Fibroblast of skin of left quadriceps (primary cell): ENCODE measurements at places on chromosomes 5 and 9.

DNA sequence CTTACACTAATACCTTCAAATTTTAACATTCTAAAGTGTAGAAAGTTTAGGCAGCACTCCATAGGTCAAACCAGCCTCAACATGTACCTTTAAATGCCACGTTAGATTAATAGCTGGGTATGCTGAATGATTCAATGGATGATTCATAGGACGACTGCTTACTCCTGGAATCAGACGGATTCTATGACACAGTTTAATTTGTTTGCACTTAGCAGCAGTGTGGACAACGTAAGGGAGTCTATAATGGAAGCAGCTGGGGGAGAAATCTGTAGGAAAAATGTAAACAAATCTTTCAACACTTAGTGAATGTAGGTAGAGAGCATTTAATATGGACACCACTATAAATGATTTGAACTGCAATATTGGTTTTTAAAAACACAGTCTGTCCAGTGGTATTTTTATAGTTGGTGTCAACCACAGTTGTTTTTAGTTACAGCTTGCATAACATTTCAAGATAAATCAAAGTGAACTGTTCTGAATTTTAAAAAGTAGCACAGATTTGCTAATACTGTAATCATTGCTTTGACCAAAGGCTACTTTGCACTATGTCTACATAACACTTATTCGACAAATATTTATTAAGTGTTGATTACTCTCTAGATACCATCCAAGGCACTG is 701.5 kb upstream of the MEF2C start:
- DNase-seq = peak; percentile 92

GRCh38 chr5:150164211-150164980 is 2.2 kb upstream of the CDX1 start:
- no peak for DNase-seq

- DNase-seq = no peak
Observed at GRCh38 chr5:159560088-159560487, 229.8 kb upstream of the IL12B start.

DNA sequence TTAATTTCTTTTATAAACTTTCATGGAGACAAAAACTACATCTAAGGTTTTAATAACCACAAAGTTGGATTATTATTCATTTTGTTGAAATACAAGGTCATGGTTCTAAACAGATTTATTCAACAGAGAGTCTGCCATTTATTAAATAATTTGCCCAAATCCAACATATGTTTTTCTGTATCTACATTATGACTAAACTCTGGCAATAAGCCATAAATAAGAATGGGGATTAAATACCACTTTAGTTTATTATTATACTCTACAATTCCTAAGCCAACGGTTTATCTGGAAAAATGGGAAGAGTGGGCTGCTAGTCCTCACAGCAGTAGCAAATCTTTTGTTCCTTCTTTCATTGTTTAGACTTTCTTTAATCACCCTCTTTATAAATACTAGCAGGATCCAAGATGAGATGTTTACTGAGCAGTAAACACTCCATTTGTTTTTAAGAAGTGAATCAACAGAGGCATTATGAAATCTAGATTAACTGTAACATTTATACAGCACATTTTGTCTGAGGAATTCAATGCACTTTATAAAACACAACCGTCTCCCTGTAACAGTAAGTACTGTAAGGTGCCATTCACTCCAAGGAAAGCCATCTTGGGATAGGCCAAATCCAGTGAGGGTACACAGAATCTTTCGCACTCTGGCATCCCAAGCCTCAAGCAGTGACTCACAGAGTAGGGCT is 89.7 kb downstream of the DROSHA start:
- no peak for DNase-seq

GRCh38 chr5:138824924-138825863 is 49.9 kb downstream of the LRRTM2 start:
- no peak for DNase-seq

- DNase-seq = no peak
Observed at GRCh38 chr5:9712911-9713310, 82.8 kb upstream of the TAS2R1 start.

GRCh38 chr5:156411957-156412356 is 85.0 kb downstream of the SGCD start:
- no peak for DNase-seq

DNA sequence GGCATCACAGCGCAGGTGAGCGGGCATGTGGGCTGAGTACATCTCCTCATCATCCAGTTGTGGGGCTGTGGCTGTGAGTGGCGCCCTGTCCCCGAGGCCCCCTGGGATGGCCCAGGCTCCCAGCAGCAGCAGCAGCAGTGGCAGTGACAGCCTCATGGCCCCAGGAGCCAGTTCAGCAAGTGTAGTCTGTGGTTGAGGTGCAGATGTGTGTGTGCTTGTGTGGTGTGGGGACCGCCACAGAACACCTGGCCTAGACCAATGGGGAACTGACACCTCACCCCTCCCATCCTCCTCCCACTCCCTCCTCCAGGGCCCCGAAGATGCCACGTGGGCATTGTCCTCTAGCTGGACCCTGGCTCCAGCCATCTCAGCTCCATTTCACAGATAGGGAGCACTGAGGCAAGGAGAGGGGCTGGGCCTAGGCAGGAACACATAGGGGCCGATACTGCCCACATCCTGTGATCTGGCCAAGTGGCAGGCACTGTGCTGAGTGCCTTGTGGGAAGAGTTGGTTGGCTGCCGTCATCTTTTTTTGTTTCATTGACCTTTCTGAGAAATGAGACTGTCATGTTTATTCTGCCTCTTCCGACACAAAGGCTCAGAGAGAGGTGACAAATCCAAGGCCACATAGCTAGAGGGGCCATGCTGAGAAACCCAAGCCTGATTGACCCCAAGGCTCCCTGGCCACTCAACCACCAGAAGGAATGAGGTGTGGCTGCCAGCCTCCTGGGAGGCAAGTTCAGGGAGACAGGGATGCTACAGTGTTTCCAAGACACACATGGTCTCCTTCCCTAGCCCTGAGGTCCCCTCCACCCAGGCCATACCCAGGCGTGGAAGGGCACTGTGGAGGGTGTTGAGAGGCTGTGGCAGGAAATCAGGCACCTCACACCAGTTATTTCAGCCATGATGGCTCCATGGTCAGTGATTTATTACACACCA is at the start of gene MZB1:
MZB1 (minus strand) TSS at position 213 of the 938 bp plus-strand sequence; CDS start at position 156, 57 bp downstream.
- DNase-seq = no peak

DNA sequence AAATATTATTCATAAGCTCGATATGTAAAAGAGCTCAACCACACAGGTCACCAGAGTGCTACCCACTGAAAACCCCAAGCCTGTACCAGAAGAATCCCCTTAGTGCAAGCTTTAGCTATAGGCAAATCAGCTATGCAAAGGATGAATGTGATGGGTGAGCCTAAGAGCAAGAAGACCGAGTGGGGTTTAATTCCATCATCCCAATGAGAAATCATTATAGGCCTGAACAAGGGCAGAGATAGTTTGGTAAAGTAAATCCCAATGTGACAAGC is 21.8 kb downstream of the ELOVL7 start:
- no peak for DNase-seq

- DNase-seq = peak; percentile 78
Observed at GRCh38 chr9:10062629-10063395, 550.0 kb downstream of the PTPRD start.

DNA sequence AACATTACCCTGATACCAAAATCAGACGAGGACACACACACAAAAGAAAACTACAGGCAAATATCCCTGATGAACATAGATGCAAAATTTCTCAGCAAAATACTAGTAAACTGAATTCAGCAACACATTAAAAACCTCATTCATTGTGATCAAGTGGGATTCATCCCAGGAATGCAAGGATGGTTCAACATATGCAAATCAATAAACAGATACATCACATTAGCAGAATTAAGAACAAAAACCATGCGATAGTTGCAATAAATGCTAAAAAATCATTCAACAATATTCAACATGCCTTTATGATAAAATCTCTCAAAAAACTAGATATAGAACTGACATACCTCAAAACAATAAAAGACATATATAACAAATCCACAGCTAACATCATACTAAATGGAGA is 36.9 kb upstream of the TNPO1 start:
- DNase-seq = no peak

DNA sequence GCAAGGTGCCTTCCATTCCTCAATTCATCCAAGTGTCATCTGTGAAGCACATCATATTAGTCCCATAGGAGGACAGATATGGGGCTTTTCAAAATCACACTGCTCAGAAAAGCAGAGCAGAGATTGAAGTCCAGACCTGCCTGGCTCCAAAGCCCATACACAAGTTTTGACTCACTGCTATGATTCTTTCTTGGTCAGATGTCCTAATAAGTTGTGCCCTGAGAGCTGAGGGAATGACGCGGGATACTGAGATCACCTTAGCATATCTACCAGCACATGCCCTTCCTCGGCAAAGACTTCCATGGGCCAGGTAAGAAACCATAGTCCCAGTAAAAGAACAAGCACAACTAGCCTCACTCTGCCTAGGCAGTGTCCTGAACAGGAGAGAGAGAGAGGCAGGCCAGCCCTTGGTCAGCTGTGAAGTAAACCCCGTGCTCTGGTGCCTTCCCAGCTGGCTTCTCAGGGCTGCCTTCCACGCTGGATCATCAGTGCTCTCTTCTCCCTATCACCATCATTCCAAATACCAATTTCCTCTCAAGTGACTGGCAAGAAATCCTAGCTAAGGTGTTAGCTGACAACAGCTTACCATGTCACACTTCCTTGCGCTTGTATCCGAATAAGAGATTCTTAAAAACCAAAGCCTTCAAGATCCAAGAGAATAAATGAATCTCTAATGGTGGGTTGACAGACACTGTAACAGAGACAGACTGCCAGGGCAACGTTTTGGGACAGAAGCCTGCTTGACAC is 73.2 kb downstream of the SIL1 start:
- DNase-seq = no peak

- no peak for DNase-seq
Observed at GRCh38 chr5:113293975-113294310, 140.8 kb downstream of the TSSK1B start.

DNA sequence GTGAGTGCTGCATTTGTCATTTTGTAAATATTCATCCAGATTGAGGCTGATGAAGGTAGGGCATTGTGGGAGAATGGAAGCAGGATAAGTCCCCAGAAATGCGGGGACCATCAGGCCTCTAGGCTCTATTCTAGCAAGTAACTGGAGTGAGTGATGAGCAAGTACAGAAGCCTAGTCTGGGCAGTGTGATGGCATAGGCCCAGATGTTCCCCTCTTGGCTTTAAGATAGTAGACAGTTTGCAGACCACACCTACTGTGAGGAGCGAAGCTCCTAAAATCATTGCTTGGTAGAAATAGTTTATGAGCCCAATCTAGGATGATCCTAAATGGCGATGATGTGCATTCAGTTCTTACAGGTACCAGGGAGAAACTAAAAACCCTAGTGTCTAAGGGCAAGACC is 24.3 kb downstream of the NDFIP1 start:
- DNase-seq = no peak

DNA sequence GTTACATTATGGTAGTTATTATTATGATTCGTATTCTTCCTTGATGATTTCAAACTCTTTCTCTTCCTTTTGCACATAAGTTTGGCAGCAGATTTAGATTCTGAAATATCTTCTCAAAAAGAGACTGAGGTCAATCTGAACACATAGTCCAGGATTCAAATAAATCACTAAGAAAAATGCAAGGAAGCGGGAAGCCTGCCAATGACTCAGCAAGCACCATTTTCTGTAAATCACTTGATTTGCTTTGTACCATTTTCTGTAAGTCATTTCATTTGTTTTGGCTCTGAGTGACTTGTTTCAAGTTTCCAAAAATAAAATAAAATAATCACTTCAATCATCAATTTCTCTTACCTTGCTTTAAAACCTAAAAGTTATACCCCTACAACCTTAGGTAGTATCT is 24.6 kb upstream of the GLIS3 start:
- peak; percentile 78 for DNase-seq

DNA sequence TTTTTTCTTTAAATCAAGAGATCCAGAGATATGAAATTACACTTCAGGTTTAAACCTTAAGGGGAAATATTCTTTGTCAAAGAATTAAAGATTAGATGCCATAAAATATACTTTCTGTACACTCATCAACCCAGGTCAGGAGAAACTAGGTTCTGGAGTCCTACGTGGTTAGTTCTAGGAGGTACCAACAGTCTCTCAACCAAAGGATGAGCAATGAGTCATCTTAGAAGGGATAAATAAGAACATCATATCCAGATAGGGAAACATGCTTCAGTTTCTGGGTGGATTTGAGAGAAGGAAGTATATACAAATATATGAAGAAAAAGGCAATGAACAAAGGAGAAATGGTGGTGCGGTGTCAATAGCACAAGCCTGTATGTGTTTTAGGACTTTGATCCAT is 98.2 kb downstream of the CSNK1G3 start:
- DNase-seq = no peak

- no peak for DNase-seq
Observed at GRCh38 chr9:121962421-121962820, 130.7 kb downstream of the TTLL11 start.

DNA sequence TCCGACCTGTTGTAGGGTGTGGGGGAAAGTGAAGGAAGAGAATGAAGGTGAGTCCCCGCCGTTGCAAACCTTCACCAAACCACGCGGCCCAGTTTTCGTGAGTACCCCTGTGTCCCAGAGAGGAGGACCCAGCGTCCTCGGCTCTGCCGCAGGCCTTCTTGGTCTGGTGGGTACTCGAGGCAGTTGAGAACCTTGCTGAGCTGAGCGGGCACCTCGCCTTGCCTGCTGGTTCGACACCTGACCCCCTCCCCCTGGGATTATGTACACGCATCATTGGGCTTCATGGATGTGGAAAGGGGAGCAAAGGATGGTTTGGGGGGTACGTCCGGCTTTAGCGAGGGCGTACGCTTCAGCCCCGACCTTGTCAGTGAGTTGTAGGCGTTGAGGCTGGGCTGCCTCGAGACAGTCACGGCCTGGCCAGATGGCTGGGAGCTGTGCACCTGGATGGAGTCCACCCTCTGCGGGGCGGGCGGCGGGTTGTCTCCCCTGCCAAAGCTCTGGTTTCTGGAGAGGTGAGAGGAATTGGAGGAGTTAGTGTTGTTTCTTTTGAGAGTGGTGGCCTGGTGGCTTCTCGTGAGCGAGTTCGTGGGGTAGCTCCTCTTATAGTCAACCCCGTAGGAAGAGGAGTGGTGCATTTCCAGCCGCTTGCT is 128.1 kb downstream of the SEMA6A start:
- no peak for DNase-seq

GRCh38 chr9:70902692-70903131 is 218.7 kb downstream of the TRPM3 start:
- peak; percentile 98 for DNase-seq

DNA sequence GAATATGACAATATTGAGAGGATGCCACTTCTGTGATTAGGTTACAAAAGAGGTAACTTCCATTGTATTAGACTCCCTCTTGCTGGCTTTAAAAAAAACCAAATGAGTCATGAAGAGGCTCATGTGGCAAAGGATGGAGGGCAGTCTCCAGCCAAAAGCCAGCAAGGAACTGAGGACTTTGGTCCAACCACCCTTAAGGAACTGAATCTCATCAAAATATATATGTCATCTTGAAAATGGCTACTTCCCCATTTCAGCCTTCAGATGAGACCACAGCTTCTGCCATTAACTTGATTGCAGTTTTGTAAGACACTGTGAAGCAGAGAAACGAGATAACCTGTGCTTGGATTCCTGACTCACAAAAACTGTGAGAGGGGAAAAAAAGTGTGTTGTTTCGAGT is 15.5 kb upstream of the TRIM32 start:
- DNase-seq = no peak

GRCh38 chr5:158654415-158654814 is 445.3 kb downstream of the EBF1 start:
- no peak for DNase-seq
